ENCODE measurements at places on chromosomes 6 and 20. TPM values are rescaled to one million over a fixed set of nuclear protein-coding genes. Genes with fewer than 3 reads are reported as not detected.
A peak's percentile ranks its signal among the peaks of the same experiment; 100 is the strongest.

DNA sequence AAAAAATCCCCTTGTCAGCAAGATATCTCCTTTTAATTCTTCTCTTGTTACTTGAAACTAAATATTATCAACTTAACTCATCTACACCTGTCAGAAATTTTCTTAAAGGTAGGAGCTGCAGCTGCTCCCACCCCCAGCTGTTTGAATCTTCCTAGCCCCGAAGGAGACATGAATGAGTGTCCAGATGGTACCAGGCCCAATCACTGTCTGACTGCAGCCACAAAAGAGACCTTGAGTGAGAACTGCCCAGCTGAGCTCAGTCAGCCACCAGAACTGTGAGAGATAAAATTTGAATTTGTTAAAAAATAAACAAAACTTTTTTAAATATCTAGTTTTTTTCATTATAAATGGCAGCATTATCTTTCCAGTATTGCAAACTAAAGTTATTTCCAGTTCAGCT is 84.7 kb downstream of the PRSS35 start:
- DNase-seq, result no peak
- no peaks in the 10 kb centered on the region for H3K36me3 ChIP-seq
- H3K4me3 ChIP-seq, result no peak overlapping the region
- H3K27ac ChIP-seq, result no peak overlapping the region

DNA sequence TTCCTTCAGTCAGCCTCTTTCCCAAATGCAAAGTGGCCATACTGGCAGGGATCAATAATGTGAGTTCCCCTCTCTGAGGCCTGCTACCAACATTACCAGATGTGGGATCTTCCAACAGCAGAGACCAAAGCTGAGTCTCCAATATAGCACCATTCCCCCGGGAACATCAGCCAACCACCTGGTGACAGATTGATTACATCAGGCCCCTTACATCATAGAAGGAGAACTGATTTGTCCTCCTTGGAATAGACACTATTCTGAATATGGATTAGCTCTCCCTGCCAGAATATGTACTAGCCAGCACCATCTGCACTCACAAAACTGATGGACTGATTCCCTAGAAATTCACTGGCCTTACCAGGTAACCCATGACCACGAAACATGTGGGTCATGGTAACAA is 61.9 kb upstream of the CARMIL1 start:
- H3K27ac ChIP-seq, result no peak overlapping the region
- DNase-seq, result no peak
- peaks cover 22% of the 10 kb centered on the region for H3K4me1 ChIP-seq
- H3K36me3 ChIP-seq, result no peaks in the 10 kb centered on the region

DNA sequence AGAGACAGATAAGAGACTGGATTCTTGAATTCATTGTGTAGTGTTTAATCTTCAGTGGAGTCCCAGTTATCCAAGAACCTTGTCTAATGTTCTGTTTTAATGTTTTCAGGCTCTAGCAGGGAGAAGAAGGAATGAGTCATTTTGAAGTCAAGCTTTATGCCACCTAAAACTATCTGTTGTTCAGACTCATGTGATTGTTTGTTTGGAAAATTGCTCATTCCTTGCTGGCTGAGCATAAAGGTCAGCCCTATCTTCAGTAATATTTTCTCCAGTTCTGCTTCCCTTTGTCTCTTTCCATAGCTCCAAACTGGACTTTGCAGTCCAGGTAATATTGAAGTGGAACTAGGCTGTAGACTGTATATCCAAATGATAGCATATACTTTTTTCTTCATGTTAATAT is 34.2 kb downstream of the CLVS2 start:
- DNase-seq, result peak; percentile 6
- H3K36me3 ChIP-seq, result no peaks in the 10 kb centered on the region
- H3K27me3 ChIP-seq, result no peaks in the 10 kb centered on the region
- no peaks in the 10 kb centered on the region for H3K4me1 ChIP-seq

GRCh38 chr6:115821798-115822197 is 238.9 kb downstream of the FRK start:
- no peak for DNase-seq
- H3K4me3 ChIP-seq, result no peak overlapping the region
- H3K4me1 ChIP-seq, result no peaks in the 10 kb centered on the region
- H3K27ac ChIP-seq, result no peak overlapping the region

- no peaks in the 10 kb centered on the region for H3K27me3 ChIP-seq
- peaks cover 5% of the 10 kb centered on the region for H3K4me1 ChIP-seq
- peak; percentile 57 for DNase-seq
- peak overlapping the region; percentile 92 for H3K27ac ChIP-seq
These were observed 895.2 kb upstream of the CITED2 start for GRCh38 chr6:140269591-140270165.

Gene ZNF165
- 10.8 TPM for total RNA-seq

Gene FYN
- 53.7 TPM for total RNA-seq

Gene JPH2
- total RNA-seq, result 11.1 TPM

Gene UST
- 10.0 TPM for total RNA-seq

All from MCF 10A (cell line).